HCEC 1CT (cell line): ENCODE measurements at places on chromosomes 7 and 10.

- DNase-seq: no peak
These were observed 469.1 kb downstream of the GRM8 start for GRCh38 chr7:126783613-126784012.

DNA sequence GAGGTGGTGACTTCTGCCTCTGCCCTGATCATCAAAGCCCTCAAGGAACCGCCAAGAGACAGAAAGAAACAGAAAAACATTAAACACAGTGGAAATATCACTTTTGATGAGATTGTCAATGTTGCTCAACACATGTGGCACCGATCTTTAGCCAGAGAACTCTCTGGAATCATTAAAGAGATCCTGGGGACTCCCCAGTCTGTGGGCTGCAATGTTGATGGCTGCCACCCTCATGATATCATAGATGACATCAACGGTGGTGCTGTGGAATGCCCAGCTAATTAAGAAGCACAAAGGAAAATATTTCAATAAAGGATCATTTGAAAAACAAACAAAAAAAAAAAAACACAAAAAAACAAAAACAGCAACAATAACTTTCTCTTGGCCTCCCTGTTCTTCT lies 59.5 kb upstream of the TOMM7 start:
- no peak for DNase-seq

DNA sequence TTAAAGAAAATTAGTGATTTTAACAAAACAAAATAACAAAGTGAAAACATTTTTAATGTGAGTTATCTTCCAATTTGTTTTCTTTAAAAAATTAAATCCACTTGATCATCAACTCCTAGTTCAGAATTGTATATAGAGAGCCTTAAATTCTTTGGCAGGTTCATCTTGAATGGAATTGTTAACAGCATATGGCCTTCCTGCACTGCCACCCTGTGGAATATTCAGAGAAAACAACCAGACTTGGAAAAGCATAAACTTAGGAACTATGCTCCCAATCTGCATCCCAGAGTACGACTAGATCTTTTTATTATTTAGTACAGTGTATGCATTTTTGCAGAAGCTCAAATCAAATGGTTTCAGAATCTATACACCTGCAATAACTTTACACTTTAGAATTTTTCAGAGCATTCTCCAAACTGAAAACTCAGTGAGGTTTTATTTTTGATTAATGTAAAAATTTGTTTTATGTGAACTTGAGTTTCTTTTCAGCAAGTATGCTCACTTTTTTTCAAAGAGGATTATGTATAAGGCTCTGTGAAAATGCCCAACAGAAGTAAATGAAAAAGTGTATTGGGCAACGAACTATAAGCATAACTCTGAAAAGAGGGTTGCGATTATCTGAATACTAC lies 44.9 kb upstream of the ANK3 start:
- peak; percentile 58 for DNase-seq

DNA sequence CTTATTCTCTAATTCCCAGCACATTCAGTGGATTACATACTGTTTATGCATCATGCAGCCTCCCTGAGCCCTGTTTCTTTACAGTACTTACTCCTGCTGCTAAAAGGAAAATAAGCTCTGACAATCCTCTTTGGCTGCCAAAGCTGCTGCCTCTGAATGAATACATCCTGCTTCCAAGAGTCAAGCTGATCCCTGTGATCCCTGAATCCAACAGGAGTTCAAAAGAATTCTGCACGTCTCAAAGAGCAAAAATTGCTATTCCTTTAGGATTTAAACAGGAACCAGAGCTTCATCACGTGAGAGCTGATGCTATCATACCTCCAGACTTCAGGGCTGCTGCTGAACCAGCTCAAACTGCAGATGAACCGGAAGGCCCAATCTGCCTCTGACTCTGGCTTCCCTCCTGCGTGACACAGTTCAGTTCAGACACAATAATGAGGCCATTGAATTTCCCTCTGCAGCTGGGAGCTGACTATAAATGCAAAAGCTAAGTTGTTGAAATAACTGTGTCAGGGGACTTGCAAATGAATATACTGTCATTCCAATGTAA lies 851.0 kb upstream of the PHF14 start:
- no peak for DNase-seq

- DNase-seq: peak; percentile 48
These were observed 458.8 kb downstream of the SORCS1 start for GRCh38 chr10:106705681-106706100.

DNA sequence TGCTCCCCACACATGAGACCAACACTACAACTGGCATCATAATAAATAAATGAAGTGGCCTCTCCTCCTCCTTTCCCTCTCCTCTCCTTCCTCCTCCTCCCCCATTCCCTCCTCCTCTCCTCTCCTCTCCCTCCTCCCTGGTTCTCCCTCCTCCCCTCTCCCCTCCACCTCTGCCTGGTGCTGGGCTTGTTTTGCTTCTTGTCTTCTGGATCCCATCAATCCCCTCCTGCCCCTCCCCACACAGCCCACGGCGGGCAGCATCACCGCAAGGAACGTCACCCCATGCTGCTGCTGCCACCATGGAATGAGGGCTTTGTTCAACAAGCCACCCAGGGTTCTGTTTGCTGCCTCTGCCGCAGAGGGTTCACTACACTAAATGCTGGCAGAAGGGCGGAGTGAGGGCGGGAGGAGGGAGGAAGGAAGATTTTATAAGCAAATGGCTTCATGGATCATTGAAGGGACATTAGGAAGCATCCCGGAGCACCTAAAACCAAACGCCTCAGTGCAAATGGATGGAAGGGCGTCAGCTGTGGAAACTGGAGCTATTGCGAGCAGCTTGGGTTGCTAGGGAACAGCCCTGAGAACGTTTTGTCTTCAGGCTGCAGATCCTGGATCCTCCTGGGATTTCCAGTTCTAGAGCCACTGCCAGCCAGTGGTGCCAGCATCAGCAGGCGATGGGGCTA lies 379.7 kb upstream of the ZMIZ1 start:
- no peak for DNase-seq

GRCh38 chr7:154504918-154505317 lies 452.7 kb downstream of the DPP6 start:
- DNase-seq: no peak

DNA sequence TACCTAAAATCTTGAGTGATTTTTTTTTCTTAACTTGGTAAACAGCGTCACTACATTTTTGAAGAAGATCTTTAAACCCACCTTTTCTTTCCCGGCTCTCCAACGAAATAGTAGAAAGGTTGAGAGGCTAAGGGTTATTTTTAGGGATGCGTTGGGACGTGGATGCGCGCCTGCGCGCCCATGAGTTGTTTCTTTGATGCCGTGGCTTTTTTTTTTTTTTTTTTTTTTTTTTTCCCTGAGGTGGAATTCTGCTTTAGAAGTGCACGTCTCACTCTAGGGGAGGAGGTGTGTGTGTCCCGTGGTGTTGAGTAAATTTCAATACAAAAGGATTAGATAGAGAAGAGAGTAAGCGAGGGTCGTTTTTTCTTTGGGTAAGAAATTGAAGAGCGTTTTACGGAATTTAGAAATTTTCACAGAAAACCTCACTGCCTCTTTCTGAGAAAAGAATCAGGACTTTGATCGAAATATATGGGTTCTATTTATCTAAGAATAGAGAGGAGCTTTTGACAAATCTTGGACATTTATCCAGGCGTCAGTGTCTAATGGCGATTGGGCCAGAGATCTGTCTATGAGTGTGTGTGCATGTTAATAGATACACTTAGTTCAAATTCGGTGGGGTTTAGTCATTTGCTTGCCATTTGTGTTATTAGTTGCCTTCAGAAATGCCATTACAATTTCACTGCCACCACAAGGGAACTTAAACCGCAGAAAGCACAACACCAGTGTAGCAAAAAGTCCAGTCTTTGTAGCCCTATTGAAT lies 1.2 kb upstream of the SP8 start:
- no peak for DNase-seq

DNA sequence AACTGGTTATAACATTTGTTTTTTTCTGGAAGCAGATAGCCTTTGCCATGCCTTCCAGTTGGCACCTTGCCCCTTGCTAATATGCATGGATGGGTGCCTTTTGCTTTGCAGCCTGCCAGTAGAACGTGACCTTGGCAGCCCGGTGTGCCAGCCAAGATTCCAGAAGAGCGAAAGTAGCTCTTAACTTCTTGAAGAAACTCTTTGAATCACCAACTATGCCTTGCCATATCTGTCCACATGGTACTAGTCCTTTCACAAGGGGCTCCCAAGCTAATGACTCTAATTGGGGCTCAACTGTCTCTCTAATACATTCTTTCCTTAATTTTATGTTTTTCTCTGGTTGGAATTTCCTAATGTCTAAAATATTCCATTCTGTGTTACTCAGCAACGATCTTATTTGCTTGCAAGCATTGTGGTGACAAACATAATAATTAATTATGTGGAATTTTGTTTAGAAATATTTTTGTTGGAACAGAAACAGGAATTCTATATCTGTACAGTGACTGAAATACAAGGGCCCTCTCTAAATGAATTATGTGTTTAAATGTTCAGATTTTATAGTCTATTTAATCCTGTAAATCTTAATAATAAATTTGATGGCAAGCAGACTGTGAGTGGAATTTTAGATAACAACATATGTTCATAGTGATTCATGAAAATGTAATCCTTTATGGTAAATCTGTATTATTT lies 45.8 kb downstream of the HDAC9 start:
- peak; percentile 64 for DNase-seq

GRCh38 chr10:81594991-81595390 lies 280.0 kb upstream of the NRG3 start:
- DNase-seq: no peak

GRCh38 chr7:21767300-21767900 lies 178.3 kb downstream of the CDCA7L start:
- peak; percentile 60 for DNase-seq

DNA sequence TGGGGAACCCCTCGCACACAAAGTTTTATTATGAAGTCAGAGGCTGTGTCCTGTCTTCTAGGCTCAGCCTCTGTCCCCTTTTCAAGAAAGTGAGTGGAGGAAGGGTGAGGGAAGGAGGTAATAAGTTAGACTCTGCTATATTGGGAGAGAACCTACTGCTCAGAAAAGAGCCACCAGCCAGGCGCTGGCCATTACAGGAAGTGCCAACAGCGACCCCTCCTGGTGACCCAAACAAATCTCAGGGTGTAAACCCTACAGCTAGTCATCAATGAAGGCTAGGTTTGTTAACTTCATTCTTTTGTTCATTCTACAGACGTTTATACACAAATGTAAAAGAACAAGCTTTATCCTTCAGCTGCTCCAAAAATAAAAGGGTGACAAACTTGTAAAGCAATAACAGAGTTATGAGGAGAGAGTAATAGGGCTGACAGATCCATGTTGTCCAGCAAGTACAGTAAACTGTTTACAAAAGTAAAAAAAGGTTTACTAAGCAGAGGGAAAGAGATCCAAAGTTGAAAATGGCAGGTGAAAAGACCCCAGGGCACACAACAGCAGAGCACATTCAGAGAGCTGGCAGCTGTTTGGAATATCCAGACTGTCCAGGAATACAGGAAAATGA lies 82.7 kb downstream of the FAM204A start:
- DNase-seq: peak; percentile 54

DNA sequence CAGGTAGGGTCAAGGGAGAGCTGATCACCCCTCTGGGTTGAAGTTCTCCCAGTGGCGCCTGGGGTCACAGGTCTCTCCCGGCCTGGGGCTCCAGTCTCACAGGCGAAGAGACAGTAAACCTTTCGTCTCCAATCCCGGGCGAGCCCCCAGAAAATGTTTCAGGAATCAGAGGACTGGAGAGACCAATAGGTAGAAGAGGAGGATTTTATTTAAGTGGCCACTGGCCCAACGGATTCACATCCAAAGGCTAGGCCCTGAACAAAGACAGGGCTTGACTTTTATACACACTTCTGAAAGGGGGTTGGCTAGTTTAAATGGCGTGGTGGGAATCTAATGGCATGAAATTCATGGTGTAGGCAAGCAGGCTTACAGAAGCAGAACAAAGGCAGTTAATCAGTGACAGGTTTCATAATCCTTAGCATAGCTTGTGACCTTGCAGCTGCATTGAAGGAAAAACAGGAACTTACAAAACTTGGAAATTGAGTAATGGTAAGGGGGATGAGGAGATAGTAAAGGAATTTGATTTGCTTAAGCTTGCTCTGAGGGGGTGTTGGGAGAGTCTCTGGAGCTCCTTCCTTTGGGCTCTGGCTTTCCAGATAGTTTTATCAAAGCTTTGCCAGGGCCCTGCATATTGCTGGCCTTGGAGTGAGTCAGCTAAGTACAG lies 105.5 kb downstream of the TRIM24 start:
- peak; percentile 39 for DNase-seq

- no peak for DNase-seq
These were observed 4.5 kb downstream of the GRM3 start for GRCh38 chr7:86648169-86648568.

- peak; percentile 72 for DNase-seq
These were observed 57.4 kb downstream of the CAV1 start for GRCh38 chr7:116582164-116582732.

DNA sequence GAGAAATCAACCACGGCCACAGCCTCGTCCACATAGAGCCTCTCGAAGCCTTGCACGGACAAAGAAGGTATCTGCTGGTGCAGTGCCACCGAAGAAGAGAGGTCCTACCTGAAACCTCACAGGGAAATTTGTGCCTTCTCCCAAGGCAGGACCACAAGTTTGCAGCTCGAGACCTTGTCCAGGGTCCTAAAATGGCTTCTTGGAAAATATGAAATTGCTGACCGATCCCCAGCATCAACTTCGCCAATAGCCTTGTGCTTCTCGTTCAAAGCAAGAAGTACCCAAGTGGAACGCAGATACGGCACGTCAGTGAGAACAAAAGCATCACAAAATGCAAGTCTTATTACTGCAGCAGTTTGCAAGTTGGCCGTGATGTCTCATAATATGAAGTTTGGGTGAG lies 24.6 kb downstream of the PTPRN2 start:
- DNase-seq: no peak

DNA sequence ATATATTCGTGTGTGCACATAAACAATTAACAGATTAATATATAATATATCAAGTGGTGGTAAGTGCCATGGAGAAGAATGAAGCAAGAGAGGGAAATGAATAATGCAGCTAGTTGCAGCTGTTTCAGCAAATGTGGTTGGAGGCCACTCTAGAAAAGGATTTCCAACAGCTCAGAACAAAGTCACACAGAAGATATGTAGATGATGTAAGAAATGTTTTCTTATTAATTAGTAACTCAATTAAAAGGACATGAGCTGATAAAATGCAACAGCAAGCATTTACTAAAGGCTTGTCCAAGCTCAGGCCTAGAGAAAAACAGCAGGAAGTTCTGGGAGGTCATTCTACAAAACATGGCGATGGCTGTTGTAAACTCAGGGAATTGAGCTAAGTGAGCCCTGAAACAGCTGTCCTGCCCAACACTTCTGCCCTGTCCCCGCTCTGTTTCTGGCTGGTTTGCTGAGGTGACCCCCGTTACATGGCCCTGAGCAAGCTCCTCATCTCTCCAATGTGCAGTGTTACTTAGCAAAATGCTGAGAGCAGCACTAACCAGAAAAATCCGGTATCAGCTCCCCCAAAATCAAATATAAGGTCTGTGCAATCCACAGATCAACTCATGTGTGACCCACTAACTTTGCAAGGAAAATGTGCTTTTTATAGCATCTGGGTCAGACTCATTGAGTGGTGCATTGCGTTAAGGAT lies 23.4 kb upstream of the C10orf67 start:
- no peak for DNase-seq
